ENCODE measurements at places on chromosomes 5 and 9. TPM values are rescaled to one million over a fixed set of nuclear protein-coding genes. Genes with fewer than 3 reads are reported as not detected.

Gene CARTPT
- not detected for total RNA-seq

Gene MIGA2
- total RNA-seq: 30.7 TPM

Gene TIMD4
- total RNA-seq: not detected

Gene TNFSF8
- not detected for total RNA-seq

Gene IRGM
- not detected for total RNA-seq

Gene CDKN2B-AS1
- 4.5 TPM for total RNA-seq

Gene CA9
- 2.3 TPM for total RNA-seq

Gene ABCA2
- 22.1 TPM for total RNA-seq

Gene FOXD1
- 7.6 TPM for total RNA-seq

Gene SMIM32
- total RNA-seq: not detected

Gene TAF11L6
- total RNA-seq: not detected

Gene SPINK13
- not detected for total RNA-seq

Gene PGM5
- total RNA-seq: 88.8 TPM
